ENCODE measurements at places on chromosomes 5 and 9.

DNA sequence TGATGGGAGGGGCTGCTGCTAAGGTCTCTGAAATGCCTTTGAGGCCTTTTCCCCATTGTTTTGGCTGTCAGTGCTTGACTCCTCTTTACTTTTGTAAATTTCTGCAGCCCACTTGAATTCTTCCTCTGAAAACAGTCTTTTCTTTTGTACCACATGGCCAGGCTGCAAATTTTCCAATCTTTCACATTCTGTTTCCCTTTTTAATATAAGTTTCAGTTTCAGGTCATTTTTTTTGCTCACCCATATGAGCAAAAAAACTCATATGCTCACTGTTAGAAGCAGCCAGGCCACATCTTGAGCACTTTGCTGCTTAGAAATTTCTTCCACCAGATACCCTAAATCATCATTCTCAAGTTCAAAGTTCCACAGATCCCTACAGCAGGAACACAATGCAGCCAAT is 234.6 kb upstream of the ADRA1B start:
- no peak for DNase-seq

DNA sequence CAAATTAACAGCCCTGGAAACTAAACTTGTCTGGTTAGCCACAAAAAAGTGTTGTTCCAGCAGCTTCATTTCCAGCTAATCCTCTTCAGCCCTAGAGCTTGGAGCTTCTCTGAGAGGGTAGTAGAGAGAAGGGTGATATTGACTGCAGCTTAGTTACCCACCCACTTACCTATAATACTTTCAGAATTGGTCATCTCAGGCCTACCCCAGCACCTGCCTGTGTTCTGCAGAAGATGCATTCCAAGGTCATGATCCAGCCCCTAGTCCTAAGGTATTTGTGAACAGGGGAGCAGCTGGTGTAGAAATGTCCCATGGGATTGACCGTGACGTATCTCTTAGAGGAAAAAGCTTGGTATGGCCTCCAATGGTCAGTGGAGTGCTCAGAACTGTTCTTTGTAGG is 289.0 kb downstream of the NR3C1 start:
- DNase-seq = no peak

- DNase-seq = no peak
Observed at GRCh38 chr9:124353811-124354274, 61.4 kb downstream of the PSMB7 start.

DNA sequence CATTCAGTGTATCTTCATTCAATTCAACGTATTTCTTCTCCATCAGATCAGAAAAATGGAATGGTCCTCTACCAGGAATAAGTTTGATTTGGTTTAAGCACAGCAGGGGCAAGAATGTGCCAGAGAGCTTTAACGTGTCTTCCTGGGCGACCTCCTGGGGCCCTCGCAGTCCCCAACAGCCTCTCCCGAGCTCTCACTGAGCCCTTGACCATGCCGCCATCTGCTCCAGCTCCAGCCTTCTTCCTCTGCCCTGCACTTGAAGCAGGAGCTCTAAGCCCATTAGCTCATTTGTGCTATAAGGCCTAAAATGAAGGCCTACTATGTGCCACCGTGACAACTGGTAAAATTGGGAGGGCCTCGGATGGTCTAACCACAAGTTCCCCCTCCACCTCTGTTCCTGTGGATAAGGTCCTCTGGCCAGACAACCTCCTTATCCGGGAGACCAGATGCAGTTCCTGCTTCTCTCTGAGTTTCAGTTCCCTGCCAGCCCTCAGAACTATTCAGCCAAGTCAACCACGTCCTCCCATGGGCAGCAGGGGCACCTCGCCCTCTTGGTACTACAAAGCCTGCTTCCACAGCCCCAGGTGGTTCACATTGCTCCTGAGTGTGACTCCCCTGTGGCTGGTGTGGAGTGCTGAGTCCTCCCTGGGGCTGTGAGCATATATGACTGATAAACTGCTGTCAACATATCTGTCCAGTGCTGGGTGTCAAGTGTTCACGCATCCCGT is 35.8 kb downstream of the C5orf15 start:
- no peak for DNase-seq

DNA sequence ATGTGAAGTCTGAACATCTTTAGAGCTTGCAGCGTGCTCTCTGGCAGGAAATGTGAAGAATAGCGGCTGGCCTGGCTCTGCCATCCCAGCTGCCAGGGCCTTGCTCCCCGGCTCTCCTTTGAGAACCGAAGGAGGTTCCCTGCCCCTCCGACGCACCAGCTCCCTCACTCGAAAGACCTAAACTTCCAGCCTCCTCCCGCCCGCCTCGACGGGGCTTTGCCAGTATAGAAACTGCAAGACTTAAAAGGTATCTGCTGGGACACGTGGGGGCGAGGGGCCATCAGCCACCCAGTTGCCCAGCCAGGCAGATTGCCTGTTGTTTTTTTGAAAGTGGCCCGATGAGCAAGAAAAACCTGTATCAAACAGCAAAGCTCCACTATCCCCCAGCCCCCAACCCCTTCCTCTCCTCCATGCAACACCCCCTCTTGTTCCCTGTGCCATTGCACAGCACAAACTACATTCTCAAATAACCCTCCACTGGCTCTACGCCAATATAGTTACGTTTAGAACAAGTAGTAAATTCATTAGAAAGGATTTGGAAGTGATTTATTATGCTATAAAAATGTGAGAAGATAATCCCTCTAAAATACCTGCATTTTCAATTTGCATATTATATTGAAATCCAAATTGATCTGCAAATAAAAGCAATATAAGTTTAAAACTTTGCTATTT is 331.9 kb downstream of the MED10 start:
- no peak for DNase-seq

DNA sequence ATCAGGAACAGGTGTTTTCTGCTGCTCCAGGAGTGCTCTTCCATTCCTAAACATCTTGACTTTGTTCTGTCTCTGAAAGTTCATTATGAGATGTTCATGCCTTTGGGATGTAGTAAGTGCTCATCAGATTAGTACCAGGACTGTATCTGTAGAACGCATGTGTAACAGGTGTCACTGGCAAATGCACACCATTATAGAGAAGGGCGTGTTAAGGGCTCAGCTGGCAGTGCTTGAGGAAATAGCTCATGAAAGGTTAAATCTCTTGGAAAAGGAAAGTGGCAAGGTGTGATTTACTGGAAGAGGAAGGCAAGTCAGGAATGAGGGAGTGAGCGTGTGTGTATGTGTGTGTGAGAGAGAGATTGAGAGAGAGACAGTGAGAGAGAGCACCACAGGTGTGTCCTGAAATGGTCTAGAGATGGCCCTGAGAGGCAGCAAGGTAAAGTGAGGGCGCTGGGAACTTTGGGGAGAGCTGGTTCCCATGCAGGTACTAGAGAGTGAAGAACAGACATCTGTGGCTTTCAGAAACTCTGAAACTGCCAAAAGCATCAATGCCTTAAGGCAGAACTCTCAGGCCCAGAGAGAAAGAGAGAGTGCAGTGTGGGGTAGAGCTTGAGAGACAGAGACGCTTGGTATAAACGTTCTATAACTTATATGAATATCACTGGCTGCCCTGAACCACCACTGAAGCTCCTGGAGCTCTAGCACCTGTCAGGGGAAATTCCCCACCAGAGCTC is 13.7 kb upstream of the CXCL14 start:
- DNase-seq = no peak

DNA sequence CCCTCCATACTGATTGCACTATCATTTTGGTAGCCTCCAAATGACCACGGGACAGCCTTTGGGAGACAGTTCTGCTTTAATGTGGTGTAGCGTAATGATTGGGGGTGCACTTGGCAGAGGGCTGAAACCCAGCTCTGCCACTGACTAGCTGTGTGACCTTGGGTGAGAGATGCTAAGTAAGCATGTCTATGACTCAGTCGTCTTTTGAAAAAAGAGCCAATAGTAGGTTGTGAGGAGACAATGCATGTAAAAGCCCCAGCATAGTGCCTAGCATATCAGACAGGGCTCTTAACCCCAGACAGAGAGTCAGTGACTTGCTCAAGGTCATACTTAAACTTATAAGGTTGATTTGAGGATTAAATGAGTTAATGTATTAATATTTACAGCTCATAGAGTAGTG is 18.0 kb upstream of the CXCL14 start:
- no peak for DNase-seq

- DNase-seq = no peak
Observed at GRCh38 chr9:5195463-5195862, 10.0 kb upstream of the INSL6 start.

GRCh38 chr5:106374956-106375355 is 1295.8 kb downstream of the EFNA5 start:
- no peak for DNase-seq

DNA sequence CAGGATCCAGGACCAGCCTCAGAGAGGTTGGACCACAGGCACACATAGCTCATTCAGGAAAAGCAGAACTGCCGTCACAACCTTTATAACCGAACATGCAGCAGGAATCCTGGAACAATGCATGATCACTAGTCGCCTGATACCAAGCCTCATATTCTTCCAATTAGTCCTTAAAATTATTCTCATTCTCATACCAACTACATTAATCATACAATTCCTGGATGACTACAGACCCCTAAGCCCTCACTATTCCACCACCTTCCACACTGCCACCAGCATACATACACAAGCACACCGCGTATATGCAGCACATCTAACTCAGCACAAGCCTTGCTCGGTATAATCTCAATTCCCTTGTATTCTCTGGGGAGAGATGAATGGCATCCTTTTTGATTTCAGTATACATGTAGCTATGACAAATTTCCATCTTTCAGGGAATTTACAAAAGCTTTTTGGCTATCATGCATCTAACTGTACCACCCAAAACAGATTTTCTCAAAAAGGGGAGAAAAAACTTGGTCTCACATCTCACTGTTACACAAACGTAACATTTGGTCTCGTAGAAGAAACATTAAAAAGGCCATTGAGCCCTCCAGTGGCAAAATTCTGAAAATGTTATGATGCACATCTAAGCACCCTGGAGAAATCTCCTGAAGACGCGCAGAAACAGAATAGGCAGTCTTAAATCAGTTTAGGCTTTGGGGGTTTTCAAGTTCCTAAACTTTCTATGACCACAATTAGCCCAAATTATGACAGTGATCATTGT is 46.2 kb downstream of the MCTP1 start:
- DNase-seq = no peak

DNA sequence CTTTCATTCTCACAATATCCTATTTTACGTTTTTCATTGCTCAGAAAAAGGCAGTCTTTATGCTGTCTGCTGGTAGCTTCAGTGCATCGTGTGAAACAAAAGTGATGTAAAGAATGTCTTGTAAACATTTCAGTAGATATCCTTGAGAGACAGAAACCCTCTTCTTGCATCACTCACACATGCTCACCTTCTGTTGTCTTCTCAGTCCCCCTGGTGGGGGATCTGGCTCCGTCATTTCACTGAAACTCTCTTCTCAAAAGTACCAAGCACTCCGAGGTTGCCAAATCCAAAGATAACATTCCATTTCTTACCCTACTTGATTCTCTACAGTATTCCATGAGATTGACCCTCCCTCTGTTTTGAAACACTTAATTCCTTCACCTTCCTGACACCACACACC is 46.1 kb upstream of the PCA3 start:
- no peak for DNase-seq

Data from GM12864 (cell line).